ENCODE measurements at places on chromosomes 5 and 9. TPM values are rescaled to one million over a fixed set of nuclear protein-coding genes. Genes with fewer than 3 reads are reported as not detected.

Gene FIBCD1
- polyA plus RNA-seq: not detected

Gene UGT3A2
- 0.20 TPM for polyA plus RNA-seq

Gene ATP10B
- not detected for polyA plus RNA-seq

Gene ZDHHC11
- not detected for polyA plus RNA-seq

Gene PTPA
- 21.6 TPM for polyA plus RNA-seq

Gene PDE8B
- polyA plus RNA-seq: 0.03 TPM

Gene EQTN
- not detected for polyA plus RNA-seq
